Esophagus muscularis mucosa (tissue), 4 donors: ENCODE measurements at places on chromosomes 11 and 22. TPM values are rescaled to one million over a fixed set of nuclear protein-coding genes. Genes with fewer than 3 reads are reported as not detected.

MUC15 gene
- total RNA-seq, result 1.5 TPM

HBG2 gene
- not detected for total RNA-seq

DNA sequence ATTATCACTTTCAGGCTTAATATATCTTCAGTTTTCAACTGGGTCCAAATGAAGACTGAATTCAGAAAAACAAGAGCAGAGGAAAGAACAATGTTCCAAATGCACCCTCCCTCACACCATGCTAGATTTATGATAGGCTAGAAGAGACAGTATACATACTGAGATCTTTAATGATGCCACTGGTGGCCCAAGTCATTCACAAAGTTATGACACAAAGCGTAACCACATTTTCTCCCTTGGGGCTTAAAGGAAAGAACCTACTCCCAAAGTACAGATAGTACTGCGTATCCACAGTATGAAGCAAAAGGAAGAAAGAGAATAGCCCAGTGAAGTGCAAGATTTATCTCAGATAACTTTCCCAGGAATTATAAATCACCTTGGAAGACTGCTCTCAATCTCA is 10.9 kb upstream of the SOX6 start:
- H3K36me3 ChIP-seq, result no peaks in the 10 kb centered on the region
- no peak for DNase-seq
- H3K27ac ChIP-seq, result no peak overlapping the region

DNA sequence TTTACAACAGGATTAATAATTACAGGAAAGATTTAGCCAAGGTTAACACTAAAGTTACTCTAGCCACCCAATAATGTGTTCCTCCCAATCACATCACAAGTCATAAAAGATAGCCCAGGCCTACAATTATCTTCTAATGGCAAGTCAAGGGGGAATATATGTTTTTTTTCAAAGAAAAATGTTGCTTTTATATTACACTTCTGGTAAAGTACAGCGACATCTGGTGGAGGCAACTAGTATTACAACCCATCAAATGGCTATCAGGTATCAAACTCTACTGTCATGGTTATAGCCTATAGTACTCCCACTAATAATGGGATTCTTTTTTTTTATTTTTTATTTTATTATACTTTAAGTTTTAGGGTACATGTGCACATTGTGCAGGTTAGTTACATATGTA is 71.8 kb downstream of the XRRA1 start:
- H3K4me3 ChIP-seq, result no peak overlapping the region
- no peaks in the 10 kb centered on the region for H3K4me1 ChIP-seq
- H3K27me3 ChIP-seq, result no peaks in the 10 kb centered on the region
- H3K36me3 ChIP-seq, result peaks cover 14% of the 10 kb centered on the region
- H3K27ac ChIP-seq, result no peak overlapping the region

DNA sequence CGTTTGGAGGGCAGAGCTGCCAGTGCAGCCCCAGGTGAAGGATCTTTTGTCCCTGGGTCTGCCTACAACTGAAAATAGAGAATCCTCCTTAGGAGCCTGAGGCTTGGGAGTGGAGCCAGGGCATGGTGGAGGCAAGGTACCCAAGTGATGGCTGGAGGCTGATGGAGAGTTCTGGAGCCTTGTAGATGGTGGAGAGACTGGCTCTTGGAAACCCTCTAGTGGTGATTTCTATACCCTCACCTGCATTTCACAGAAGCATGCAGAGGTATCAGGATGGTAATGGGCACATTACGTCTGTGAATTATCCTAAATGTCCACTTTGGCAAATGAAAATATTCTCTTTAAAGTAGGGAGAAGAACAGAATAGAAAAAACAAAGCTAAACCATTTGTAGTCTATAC is 44.4 kb downstream of the INSC start:
- H3K4me3 ChIP-seq, result no peak overlapping the region
- H3K4me1 ChIP-seq, result no peaks in the 10 kb centered on the region
- H3K27me3 ChIP-seq, result no peaks in the 10 kb centered on the region
- DNase-seq, result no peak
- no peaks in the 10 kb centered on the region for H3K36me3 ChIP-seq

DNA sequence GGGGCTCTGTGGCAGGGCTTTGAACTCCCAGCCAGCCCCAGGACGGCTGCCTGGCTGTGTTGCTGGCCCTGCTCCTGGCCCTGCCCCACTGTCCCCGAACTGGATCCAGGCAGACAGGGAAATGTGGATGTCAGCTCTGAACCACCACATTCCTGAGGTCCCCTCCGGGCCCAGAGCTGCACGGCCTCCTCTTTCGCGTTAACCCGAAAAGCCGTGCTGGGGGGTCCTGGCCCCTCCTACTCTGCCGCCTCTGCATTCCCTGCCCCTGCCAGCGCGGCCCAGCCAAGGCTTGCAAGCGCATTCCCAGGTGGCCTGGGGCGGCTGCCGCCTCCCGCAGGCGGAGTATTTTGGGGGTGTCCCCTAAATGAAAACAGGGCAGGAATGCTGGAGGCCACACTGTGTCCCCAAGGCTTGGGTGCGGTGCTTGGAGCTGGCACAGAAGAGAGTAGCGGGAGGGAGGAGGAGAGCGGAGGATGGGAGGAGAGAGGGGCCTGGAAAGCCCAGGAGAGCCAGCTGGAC is 5.4 kb downstream of the LINC01488 start:
- no peak for DNase-seq
- H3K4me3 ChIP-seq, result no peak overlapping the region
- H3K27ac ChIP-seq, result no peak overlapping the region
- H3K36me3 ChIP-seq, result no peaks in the 10 kb centered on the region

DNA sequence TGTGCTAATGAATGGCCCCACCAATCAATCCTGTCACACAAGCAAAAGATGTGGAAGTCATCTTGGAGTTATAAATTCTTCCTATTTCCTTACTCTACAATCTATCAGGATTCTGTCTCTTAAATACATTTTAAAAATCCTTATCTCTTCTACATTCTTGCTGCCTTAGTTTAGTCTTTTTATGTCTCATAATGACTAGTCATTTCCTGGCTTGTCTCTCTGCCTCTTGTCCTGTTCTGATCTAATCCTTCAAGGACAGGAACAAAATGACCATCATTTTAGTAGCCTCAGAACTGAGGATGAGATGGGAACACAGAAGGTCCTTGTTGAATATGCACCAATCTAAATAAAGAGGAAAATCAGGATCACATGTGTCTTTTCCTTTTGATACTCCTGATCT is 56.6 kb upstream of the LIN7C start:
- no peak overlapping the region for H3K4me3 ChIP-seq
- H3K36me3 ChIP-seq, result no peaks in the 10 kb centered on the region
- no peak overlapping the region for H3K27ac ChIP-seq
- H3K4me1 ChIP-seq, result no peaks in the 10 kb centered on the region
- no peaks in the 10 kb centered on the region for H3K27me3 ChIP-seq
- DNase-seq, result no peak
